Fibroblast of skin of abdomen (primary cell): ENCODE measurements at places on chromosomes 3 and 15.
A peak's percentile ranks its signal among the peaks of the same experiment; 100 is the strongest.

GRCh38 chr3:151611419-151611818 lies 122.3 kb upstream of the AADACL2 start:
- no peak for DNase-seq

DNA sequence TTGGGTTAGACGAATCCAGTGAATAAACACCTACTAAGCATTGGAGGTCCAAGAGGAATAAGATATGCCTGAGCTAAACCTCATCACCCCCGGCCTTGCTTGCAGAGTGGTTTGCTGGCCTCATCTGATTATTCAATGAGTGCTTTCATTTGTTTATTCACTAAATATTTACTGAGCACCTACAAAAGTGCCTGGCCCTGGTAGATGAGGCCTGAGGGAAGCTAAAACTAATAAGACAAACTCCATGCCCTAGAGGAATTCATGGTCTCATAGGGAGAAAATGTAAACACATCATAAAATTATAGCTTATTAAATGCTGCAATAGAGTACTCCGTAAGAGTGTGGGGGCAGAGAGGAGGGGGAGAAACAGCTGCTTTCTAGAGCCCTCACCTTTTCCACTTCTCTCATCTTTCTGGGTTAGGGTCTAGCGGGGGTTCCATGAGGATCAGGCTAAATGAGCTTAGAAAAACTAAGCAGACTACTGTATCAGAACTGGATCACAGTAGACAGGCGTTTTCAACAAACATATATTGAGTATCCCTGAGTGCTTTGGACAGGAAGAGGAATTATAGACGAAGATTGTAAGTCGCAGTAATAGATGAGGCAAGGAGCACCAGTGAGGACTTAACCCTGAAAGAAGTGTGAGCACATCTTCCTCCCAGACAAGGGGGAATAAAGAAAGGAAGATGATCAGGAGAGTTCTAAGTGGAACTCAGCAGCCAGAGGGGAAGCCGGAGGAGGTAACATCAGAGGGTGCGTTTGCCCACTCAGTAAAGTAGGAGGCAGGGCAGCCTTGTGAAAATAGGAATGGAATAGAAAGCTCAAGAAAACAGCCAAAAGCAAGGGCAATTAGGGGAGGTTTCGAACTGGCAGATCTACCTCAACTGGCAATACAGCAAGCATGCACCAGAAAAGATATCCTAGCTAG lies 31.5 kb upstream of the LAMP3 start:
- no peak for DNase-seq

DNA sequence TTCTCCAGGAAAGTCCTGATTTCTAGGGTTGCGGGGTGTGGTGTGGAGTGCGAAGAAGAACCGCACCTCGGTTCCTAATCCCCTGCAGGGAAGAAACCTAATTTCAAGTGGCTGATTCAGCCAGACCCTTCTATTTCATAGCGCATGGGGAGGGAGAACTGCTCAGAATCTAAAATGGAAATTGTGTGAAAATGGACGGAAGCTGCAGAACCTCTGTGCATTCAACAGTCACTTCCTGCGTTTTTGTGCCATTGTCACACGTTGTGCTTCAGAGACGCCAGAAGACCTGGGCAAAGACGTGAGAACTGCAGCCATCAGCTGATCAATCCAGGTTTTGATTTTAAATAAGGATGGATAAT lies 1.2 kb downstream of the SIDT1 start:
- DNase-seq: no peak

- peak; percentile 4 for DNase-seq
Observed at GRCh38 chr3:37324850-37325321, 150.5 kb upstream of the LRRFIP2 start.

DNA sequence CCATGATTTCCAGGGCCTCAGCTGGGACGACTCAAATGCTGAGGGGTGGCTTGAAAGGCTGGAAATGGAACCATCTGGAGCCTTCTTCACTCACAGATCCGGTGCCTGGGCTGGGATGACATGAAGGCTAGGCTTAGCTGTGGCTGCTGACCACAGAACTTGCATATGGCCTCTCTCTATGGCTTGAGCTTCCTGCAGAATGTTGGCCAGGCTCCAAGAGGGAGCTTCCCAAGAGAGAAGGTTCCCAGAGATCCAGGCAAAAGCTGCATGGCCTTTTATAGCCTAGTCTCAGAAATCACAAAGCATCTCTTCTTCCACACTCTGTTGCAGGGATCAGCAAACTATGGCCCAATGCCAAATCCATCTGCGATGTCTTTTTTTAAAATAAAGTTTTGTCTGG lies 44.8 kb downstream of the GATM start:
- peak; percentile 77 for DNase-seq

DNA sequence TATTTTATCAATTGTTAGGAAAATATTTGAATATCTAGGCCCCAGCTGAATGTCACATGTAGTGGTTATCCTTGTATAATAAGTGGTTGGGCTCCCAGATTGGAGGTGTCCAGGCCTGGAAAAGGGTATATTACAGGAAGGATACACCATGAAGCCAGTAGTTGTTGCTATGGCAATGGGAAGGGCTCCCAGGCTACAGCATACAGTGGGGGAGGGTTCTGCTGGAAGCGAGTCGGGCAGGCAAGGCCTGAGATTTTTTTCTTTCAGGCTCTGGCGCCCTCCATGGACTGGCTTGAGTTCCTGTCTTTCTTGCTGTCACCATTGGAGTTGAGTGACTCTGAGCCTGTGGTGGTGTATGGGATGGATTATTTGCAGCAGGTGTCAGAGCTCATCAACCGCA lies 8.9 kb downstream of the ECE2 start:
- peak; percentile 60 for DNase-seq

DNA sequence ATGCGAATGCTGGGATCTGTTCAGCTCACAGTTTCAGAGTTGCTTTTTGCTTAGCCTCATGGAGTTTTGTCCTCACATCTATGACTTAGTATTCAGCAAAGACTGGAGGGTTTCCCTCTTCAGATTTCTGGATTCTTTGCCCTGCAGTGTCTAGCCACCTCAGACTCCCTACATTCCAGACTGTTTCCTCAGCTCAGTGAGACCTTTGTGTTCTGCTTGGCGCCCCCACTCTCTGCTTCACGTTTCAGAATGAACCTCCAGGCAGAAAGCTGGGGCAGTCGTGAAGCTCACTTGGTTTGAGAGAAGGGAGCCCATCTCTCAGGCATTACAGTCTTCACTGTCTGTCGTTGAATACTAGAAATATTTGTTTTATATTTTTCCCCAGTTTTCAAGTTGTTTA lies 118.1 kb downstream of the CACNA1D start:
- DNase-seq: no peak

GRCh38 chr3:10700821-10701220 lies 115.2 kb upstream of the SLC6A11 start:
- no peak for DNase-seq

- no peak for DNase-seq
Observed at GRCh38 chr3:195889870-195890295, 18.5 kb downstream of the TNK2 start.

DNA sequence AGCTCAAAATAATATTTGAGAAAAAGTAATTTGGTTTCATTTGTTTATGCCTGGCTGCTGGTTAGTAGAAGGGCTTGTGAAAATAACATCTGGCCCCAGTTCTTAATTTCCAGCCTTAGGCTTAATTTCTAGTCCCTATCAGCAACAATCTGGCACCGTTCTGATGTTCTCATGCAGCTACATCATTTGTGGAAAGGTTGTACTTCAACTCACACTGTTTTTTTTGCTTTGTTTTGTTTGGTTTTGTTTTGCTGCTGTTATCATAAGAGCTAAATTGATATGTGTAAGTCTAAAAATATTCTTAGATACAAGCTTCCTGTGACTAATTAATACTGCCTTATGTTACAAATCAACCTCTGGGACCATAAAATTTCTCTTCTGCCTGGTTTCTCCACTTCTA lies 8.9 kb downstream of the CPA3 start:
- no peak for DNase-seq

DNA sequence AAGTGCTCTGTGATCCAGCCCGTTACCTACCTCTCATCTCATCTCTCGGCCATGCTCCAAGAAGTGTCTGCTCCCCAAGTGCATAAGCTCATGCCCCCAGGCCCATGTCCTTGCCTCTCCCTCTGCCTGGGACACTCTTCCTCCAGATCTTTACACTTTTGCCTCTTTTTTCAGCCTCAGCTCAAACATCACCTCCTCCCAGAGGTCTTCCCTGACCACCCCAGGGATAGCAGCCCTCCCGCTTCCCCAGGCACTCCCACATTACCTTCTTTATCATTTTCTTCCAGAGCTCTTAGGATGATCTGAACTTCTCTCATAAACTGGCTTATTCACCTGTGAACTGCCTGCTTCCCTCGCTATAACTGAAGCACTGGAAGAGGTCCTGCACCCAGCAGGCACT lies 2.7 kb upstream of the FURIN start:
- DNase-seq: no peak

DNA sequence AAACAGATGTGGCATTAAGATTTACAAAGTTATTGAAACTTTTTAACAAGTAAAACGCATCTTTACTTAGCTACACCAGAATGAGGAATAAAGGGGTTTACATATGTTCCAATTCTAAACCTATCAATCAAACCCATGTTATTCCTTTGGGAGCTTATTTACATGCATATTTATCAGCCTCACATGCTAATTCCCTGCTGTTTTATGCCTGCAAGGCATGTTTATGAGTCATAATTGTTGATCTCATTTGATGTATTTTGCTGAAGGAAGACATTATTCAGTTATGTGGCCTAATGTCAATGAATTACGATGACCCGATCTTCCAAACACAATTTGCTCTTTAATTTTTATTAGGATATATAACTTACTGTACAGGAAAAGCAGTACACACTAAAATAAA lies 272.9 kb downstream of the TBC1D5 start:
- DNase-seq: peak; percentile 3

- DNase-seq: no peak
Observed at GRCh38 chr3:127014536-127015281, 31.8 kb downstream of the PLXNA1 start.

- DNase-seq: no peak
Observed at GRCh38 chr3:40404591-40405198, 17.7 kb downstream of the ENTPD3 start.

DNA sequence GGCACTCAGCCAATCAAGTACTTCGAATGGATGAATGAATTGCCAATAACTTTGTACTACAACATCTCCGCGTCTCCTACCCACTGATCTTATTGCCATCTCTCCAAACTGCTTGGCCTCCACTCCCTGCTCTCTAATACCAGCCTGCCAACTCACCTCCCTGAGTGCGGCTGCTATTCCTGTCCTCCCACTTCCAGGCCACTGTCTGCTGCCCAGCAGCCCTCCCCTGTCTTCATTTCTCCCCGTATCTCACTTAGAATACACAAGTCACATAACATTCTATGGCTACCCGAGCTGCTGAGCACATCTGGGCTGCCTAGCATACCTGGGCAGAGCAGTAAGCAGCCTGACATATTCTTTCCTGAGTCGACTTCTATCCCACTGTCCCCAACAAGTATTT lies 149.9 kb upstream of the LRTM1 start:
- DNase-seq: no peak

GRCh38 chr3:25405335-25405734 lies 22.7 kb upstream of the RARB start:
- no peak for DNase-seq

DNA sequence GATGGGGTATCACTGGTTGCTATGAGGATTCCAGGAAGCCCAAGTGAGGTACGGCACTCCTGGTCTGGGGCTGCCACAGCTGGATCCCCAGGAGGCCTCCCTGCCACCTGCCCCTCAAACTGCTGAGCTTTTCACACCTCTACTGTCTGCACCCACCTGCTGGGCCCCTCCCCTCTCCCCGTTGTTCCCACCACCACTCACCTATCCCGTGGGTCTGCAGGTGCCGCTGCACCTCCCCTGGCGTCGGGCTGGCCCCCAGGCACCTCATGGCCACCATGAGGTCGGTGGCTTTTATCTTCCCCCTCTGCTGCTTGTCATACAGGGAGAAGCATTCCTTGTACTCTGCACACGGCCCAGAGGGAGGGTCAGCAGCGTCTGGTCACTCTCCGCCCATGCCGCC lies 5.8 kb downstream of the CALML4 start:
- DNase-seq: no peak

DNA sequence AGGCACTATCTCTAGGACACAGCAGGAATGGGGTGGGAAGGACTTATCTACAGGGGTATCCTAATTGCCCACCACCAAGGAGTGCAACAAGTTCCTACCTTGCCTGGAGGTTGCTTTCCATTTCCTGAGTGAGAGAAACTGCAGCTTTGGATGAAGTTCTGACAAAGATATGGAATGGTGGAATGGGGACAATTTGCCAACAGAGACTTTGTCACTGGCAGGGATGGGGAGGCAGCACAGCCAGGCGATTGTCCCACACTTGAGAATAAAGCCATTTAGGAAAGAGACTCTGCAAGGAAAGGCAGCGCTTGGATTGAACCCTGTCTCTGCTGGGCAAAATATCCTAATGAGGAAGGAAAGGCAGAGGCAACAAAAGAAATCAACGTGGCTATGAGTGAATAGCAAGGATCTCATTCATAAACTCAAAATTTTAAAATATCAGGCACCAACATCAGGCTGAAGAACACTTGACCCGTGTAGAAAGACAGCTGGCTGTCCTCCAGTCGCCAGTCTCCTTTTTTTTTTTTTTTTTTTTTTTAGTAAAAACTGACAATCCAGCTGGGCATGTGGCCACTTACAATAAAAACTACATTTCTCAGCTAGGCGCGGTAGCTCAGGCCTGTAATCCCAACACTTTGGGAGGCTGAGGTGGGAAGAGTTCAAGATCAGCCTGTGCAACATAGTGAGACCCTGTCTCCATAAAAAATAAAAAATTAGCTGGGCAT lies 31.6 kb upstream of the PDE8A start:
- DNase-seq: no peak

- DNase-seq: no peak
Observed at GRCh38 chr15:55110446-55110845, 86.3 kb downstream of the RSL24D1 start.

GRCh38 chr3:19811689-19812088 lies 122.3 kb downstream of the EFHB start:
- DNase-seq: no peak

DNA sequence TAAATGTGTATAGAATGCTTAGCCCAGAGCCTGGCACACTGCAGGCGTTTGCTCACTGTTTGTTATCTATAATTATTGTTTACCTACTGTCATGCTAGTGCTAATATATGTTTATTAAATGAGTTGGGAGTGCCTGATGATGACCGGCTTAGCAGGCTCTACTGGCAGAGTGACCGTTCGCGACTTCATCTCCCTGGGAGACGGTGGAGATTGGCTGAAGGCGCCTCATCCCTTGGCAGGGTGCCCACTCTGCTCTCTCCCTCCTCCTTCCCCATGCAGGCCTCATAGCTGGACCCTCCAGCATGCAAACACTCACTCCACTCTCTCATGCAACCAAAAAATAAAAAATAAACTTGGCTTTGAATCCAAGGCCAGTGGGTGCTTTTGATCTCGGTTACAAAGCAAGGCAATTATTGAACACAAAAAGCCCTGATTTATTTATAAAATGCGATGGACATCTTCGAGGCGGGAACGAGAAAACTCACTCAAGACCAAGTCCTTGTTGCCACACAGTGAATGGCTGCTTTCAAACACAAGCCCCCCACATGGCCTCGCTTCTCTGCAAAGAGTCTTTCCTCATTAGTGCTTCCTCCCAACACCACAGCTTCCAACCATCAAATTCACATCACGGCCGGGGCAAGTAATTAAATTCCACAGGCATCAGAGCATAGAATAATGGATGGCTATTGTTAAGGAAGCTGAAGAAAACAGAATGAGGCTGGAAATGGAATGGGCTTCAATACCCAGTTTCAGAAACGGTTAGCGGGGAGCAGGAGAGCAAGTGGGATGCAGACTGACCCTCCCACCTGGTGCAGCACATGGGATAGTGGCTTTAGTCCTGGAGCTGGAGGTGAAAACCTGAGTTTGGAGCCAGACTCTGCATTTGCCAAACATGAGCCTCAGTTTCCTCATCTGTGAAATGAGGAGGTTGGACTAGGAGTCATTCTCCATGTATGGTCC lies 135.7 kb upstream of the RAD18 start:
- peak; percentile 16 for DNase-seq
